Activated naive CD8-positive, alpha-beta T cell treated with anti-CD3 and anti-CD28 coated beads, Interleukin-2, amount 10 ng/mL, durations not matched to agents 7 days and 5 days (primary cell): ENCODE measurements at places on chromosomes 2 and 18.
A peak's percentile ranks its signal among the peaks of the same experiment; 100 is the strongest.

DNA sequence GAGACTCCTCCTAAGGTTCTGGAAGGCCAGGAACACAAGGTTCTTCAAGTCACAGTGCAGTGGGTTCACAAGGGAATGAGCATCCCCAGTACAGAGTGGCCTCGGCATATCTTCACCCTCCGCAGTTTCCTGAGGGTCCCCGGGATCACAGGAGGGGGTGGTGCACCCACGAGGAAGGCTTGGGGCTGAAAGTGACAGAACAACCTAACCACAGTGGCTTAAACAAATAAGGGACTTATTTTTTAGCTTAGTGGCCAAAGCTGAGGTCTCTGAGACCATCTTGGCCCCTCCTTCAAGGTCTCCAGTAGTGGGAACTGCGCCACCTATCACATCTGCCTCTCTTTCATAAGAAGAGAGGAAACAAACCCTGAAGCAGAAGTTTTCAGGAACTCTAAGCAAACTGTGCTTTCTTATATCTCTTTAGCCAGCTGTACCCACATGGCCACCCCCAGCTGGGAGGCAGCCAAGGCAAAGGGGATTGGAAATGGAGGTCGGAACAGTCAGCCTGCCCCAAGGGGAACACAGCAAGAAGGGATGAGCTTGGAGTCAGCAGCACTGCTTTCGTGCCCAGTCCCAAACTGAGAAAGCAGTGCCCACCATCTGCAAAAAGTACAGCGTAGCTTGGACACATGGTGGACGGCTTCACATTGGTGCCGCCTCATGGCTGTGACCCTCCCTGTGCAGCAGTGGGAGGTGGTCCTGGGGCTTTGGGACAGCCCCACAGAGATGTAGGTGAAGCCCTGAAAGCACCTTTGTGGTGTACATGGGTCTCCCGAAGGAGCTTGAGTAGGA, 260.0 kb upstream of the ID2 start:
- no peak for DNase-seq

GRCh38 chr18:79384151-79384807, 11.5 kb upstream of the NFATC1 start:
- DNase-seq: no peak

GRCh38 chr18:58100154-58100553, 56.1 kb downstream of the NEDD4L start:
- no peak for DNase-seq

DNA sequence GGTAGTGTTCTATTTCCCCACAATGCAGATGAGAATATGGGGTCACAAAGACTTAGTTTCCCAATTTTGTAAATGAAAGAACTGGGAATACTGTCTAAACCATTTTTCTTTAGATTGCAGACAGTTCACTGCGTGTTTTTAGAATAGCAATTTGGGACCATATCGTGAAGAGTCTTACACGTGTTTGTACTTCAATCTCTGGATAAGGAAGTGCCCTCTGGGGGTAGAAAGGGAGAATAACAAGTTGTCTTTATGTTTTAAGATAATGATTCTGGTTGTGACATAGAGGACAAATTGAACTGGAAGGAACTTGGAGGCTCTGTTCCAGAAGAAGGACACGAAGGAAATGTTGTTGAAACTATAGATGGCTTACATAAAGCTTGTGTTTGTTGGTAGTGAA, 457.7 kb downstream of the CBLN2 start:
- no peak for DNase-seq

DNA sequence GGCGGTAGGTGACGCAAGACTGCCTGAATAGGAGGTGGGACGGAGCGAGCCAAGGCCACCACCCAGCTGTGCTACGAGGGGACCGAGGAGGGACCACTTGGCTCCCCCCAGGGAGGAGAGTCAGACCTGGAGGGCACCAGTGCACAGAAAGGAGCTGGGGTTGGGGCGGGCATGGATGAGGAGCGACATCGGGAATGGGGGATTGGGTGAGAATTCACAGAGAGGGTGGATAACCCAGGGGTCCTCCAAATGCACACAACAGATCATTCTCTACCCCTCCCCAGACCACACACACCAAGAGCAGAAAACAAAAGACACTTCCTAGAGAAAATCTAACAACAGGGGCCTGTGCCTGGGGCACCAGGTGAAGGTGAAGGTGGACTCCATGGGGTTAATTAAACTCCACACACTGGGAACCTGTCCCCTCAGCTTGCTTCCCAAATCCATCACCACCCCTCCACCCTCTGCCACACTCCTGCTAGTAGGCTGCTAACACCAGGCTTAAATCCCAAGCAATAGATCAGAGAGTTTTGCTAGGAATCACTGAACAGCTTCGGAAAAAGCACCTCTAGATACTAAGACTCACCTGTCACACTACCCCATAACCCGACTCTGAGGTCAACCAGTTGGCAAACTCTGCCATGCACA, 274.6 kb downstream of the EIPR1 start:
- DNase-seq: no peak

DNA sequence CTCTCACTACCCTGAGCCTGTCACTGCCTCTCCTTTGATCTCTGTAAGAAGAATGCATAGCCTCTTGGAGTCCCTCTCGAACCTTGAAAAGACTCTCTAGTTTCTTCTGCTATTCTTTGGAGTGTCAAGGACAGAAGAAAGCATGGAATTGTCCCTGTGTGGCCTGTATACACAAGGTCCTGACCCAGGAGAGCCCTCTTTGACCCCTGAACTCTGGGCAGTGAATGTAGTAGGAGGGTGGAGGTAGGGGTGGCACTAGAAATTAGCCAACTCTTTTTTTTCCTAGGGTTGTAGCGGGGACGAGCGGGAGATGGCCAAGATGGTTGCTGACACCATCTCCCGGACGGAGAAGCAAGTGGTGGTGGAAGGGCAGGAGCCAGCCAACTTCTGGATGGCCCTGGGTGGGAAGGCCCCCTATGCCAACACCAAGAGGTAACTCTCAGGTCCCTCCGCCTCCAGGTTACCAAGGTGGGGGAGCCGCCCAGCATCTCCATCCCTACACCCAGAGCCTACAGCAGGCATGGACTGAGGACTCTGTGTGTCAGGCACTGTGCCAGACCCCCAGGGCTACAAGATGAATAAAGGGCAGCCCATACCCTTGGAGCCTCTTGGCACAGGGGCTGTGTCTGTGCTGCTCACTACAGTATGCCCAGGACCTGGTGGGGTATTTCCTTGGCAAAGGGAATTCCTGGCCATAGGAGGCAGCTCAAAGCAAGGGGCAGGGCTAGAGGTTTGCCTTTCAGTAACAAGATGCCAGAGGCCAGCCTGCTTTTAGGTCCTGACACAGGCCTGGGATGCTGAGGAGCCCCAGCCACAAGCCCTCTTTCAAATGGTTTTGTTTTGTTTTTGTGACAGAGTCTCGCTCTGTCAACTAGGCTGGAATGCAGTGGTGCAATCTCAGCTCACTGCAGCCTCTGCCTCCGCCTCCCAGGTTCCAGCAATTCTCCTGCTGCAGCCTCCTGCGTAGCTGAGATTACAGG, 16.4 kb downstream of the VIL1 start:
- no peak for DNase-seq

- no peak for DNase-seq
Measured at GRCh38 chr2:183148955-183149354, 24.7 kb downstream of the NUP35 start.

GRCh38 chr2:24863641-24864040, 56.4 kb downstream of the ADCY3 start:
- no peak for DNase-seq

DNA sequence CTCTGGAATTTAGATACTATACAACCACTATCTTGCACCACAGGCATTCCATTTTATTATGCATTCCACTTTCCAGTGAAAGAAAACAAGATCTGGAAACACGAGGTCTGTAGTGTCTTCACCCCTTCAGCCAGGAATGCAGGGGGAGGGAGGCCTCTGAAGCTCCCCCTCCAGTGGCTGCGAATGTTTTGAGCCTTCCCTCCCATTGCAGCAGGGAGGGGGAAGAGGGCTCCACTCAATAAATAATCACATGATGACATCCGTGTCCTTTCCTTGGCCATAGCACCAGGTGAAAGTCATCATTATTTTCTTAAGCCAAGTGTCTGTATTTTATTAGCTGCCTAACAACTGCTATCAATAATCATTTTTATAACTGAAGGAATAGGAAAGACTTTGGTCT, 38.6 kb downstream of the ALPK2 start:
- no peak for DNase-seq

DNA sequence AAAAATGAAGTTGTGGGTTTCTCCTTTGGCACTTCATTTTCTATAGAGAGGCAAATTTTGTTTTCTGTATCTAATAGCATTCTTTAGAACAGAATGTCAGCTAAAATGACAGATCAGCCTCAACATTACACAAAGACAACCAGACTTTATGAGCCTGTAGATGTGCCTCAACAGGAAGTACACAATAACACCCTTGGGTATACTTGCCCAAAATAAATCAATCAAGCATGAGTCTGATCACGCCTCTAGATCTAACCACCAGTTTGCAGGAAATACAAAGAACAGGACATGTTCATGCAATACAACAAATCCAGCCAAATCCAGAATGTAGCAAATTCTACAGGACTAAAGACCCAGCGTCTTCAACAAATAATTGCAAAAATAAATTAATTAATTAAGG, 11.2 kb upstream of the DAPL1 start:
- DNase-seq: no peak

DNA sequence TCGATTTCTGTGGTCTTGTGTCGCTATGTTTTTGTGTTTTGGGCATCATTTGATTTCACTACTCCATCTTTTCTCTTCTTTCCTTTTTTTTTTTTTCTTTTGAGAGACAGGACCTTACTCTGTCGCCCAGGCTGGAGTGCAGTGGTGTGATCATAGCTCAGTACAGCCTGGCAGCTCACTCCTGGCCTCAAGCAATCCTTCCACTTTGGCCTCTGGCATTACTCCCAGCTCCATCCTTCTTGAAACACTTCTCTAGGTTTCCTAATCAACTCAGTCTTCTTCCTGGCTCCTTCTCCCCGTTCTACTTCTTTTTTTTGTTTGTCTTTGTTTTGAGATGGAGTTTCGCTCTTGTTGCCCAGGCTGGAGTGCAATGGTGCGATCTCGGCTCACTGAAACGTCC, 26.5 kb downstream of the TCF23 start:
- DNase-seq: no peak

- DNase-seq: peak; percentile 53
Measured at GRCh38 chr18:3246635-3247239, 864 bp upstream of the MYL12A start.

DNA sequence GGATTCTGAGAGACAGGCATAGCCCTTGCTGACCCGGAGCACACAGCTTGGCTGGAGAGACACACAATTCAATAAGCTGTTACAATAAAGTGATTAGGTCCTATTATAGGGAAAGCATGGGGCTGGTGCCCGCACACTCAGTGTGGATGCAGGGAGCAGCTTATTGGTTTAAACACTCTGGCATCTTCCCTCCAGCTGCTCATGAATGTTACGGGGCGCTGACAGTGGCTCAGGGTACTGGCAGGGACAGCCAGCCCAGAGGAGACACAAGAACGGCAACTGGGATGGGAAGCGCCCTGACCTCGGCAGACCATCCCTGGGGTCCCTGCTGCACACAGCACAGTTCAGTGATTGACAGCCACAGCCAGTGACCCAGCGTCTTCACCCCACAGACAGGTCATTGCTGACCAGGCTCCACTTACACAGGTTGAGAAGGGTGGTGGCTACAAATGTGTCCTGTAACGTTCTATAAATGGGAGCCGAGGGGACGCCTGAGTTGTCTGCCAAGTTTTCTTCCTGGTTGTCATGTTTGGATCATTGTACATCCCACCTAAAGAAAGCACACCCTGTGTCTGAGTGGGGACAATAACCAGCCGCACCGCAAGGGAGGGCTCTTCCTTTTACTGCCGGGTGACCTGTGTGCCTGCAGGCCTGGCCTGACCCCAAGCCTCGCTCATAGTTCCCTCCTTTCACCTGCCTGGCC, 60.3 kb downstream of the SH3BP4 start:
- DNase-seq: no peak

GRCh38 chr2:157540102-157540501, 88.6 kb downstream of the ACVR1C start:
- DNase-seq: no peak

DNA sequence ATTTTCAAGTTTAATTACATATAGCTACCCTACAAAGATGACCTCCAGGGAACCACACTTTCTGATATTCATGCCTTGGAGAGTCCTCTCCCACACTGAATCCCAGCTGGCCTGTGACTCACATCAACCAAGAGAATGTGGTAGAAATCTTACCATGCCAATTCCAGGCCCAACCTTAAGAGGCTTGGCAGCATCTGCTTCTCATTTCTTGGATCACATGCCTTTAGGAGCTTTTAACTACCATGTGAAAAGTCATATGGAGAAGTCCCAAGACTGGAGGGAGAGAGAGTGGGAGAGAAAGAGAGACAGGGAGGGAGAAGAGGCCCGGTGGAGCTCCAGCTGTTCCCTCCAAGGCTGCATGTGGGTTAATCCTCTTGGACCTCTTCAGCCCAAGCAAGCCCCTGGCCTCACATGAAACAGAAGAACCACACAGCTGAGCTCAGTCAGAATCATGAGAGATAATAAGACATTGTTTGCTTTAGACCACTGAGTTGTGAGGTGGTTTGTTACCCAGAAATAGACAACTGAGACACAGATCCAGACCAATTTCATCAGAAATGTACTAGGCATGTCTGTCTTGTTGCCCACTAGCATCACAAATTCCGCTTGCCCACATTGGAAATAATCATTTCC, 190.7 kb downstream of the MTCL1 start:
- DNase-seq: no peak

- no peak for DNase-seq
Measured at GRCh38 chr2:37740164-37740739, 68.8 kb upstream of the CDC42EP3 start.

DNA sequence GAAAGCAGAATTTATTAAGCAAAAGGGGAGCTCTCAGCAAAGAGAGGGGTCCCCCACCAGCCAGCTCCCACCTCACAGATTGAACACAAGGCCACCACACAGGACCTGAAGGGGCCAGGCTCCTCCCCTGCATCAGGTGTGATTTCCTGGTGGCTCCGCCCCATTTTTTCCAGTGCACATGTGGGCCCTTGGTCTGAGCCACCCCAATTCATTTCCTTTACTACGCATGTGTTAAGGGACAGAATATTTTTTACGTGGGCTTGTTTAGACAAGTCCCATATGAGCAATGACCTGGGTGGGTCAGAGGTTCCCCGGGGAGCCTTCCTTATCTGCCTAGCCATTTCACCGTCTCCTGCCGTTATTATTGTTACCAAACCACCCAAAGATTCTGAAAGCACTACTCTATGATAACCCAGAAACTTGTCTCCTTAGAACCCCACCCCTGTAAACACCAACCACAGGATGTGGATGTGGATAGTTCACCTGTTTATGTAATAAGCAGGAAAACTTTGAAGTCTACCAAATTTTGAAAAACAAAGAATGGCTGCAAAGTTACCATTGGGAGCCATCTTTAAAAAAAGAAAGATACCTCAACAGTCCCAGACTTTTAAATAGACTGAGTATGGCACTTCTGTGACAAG, 191.7 kb downstream of the CD226 start:
- DNase-seq: peak; percentile 32
